CD4-positive, alpha-beta T cell treated with Interferon gamma for 1 hour (primary cell): ENCODE measurements at places on chromosomes 16 and 17.

DNA sequence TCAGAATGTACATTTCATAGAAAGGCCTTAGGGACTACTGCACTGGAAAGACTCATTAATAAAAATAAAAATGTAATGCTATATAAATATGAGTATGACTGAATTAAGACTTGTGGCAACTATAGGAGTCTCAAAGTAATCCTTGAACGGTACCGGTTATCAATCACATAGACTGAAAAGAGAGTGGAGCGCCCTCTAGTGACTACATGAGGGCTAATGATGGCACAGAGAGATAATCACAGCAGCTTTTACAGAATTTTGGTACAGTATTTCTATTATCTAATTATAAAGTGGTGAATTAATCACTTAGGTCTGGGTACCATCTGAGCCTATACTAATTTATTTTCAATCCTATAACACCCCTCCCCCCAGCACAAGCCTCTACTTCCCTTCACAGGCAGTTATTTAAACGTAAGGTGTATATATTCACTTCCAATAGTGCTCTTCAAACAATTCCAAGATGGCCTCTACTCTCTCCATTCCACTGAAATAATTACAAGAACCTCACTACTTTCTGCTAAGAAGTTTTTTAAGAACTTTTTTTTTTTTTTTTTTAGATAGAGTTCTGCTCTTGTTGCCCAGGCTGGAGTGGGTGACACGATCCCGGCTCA, 40.7 kb upstream of the ANKFY1 start:
- peak; percentile 4 for DNase-seq

GRCh38 chr17:40561871-40562611, 3.2 kb downstream of the CCR7 start:
- DNase-seq, result peak; percentile 74

DNA sequence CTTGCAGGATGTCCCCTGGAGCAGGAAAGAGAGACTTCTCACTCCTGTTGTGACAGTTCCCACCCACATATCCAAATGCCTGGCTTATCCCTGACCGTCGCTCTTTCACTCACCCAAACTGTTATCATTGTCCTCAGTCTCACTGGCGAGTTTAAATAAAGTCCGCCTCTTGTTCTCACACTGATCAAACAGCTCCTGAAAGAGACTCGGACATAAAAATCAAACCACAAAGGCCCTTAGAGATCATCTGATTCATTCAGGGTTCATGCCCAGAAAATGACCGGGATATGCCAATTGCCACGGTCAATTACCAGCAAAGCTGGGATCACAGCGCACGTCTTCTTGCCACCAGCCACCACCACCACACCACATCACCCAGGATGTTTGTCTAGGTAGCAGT, 19.9 kb downstream of the GGA3 start:
- DNase-seq, result no peak

DNA sequence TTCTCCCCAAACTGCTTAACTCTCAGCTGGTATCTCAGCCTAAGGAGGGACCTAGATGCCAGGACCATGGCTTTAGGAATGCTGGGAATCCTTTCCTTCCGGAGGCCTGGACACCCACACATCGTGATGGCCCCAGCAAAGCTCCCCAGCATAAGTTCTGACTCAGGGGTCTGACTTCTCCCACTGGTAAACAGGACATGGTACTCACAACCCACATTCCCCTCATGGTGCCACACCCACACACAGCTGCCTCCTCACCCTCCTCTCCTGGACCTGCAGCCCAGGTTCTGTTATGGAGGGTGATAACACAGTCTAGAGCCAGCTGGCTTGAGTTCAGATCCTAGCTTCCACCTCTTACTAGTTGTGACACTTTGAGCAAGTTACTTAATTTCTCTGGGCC, 719 bp upstream of the RNF227 start:
- DNase-seq, result no peak

- DNase-seq, result no peak
Observed at GRCh38 chr16:49050607-49051006, 231.0 kb downstream of the CBLN1 start.

DNA sequence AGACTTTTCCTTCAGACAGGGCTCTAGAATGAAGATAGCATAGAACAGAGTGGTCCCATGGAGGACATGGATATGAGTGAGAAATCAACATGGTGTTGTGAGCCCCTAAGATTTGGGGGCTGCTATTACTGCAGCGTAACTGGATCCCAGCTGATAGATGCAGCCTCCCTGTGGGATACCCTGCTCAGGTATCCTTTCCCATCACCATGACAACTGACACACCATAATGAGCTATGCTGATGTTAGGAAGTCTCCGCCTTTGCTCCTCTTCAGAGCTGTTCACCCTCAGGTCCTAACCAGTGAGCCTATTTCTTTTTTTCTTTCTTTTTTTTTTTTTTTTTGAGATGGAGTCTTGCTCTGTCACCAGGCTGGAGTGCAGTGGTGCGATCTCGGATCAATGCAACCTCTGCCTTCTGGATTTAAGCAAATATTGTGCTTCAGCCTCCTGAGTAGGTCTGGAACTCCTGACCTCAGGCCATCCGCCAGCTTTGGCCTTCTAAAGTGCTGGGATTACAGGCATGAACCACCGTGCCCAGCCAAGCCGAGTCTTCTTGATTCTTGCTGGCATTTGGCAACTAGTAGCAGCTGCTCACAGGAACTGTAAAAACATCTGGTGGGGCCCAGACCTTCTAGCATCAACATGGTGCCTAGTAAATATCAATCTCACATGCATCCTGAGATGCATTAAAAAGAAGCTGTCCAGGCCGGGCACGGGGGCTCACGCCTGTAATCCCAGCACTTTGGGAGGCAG, 17.1 kb downstream of the STX4 start:
- no peak for DNase-seq
